ENCODE measurements at places on chromosomes 5 and 9.

GRCh38 chr9:74783408-74783807 lies 104.3 kb downstream of the TRPM6 start:
- no peak for DNase-seq

DNA sequence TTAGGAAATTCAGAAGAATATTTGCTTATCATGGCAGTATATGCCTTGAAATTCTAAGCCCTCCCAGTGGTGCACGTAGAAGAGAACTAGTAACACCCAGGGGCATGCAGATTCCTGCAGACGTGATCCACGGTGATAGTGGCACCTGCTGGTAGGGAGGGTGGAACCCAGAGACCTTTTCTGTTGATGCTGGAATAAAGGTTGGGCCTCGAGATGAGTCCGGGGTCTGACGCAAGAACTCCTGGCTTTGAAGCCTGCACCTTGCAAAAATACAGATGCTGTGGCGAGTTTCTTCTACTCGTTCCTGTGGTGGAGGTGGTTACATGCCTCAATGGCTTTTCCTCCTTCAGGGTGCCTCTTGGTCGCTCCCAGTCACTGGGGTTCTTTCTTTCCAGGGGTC lies 39.5 kb upstream of the PHF2 start:
- no peak for DNase-seq

GRCh38 chr5:124210111-124210910 lies 536.1 kb downstream of the ZNF608 start:
- DNase-seq = no peak

- no peak for DNase-seq
Observed at GRCh38 chr9:131690941-131691573, 48.8 kb downstream of the RAPGEF1 start.

GRCh38 chr5:32916648-32917047 lies 205.5 kb downstream of the NPR3 start:
- DNase-seq = no peak

- DNase-seq = no peak
Observed at GRCh38 chr5:121199216-121199999, 652.3 kb upstream of the FTMT start.

DNA sequence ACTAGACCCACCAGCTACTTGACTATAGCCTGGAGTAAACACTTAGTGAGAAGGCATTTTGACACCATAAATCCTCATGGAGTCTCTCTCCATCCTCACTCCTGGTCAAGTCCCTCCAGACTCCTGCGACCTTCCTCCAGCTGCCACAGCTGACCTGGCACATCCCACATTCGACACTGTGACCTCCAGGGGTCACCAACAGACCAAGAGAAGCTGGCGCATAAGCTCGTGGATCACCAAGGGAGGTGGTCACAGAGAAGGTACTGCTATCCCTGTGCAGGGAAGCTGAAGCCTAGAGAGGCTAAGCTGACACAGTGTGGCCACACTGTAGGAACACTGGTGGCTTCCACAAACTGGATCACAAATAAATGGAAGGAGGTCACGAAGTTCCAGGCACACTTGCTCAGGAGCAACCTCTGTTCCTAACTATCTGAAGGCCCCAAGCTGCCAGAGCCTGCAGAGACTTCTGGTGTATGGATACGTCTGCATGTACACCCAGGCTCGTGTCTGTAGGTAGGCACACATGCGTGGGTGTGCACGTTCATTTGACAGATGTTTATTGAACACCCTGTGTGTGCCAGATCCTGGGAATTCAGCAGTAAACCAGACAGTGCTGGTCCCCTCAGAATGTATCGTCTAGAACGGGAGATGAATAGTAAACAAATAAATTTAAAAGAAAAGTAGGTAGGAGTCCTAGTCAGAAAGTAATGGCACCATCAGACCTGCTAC lies 104.4 kb downstream of the C5orf15 start:
- DNase-seq = no peak

- no peak for DNase-seq
Observed at GRCh38 chr9:79154806-79155205, 417.0 kb upstream of the TLE4 start.

- DNase-seq = no peak
Observed at GRCh38 chr9:17222932-17223331, 88.1 kb downstream of the CNTLN start.

GRCh38 chr5:134491841-134492442 lies 33.5 kb upstream of the JADE2 start:
- DNase-seq = no peak

Data from DMS 273 treated with DMSO at 0.1 percent for 48 hours (cell line).